Activated CD4-positive, CD25-positive, alpha-beta regulatory T cell treated with anti-CD3 and anti-CD28 coated beads, Interleukin-2, amount 50 U/mL, for 24 hours (primary cell): ENCODE measurements at places on chromosomes 13 and 19.

DNA sequence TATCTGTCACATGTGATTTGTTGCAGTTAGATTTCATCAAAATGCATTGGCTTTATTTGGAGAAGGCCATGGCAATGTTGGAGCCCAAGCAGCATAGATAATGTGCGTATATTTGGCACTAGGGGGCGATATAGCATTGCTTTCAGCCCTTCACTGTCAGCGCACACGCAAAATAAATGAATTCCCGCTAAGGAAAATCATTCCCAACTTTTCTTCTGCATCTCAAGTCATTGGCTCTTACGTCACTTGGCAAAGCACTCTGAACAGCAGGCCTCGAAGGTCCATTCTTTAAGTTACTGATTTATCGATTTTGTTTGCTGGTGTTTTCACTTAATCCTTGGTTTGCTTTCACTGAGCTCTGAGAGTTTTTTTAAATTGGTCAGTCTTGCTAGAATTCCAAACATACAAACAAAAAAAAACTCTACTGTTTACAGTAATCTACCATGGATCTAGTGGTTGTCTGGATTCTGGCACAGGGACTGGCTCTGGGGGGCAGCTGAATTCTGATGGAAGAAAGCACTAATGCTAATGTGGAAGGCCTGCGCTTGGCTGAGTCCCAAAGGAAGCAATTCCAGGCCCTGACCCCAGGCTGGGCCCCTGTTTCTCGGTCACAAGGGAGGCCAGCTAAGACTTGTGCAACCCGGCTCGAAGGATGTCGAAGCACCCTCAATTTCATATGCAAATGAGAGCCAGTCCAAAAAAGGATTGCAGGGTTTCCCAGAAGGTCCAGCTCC lies 97.7 kb upstream of the IPO5 start:
- no peak for ATAC-seq

DNA sequence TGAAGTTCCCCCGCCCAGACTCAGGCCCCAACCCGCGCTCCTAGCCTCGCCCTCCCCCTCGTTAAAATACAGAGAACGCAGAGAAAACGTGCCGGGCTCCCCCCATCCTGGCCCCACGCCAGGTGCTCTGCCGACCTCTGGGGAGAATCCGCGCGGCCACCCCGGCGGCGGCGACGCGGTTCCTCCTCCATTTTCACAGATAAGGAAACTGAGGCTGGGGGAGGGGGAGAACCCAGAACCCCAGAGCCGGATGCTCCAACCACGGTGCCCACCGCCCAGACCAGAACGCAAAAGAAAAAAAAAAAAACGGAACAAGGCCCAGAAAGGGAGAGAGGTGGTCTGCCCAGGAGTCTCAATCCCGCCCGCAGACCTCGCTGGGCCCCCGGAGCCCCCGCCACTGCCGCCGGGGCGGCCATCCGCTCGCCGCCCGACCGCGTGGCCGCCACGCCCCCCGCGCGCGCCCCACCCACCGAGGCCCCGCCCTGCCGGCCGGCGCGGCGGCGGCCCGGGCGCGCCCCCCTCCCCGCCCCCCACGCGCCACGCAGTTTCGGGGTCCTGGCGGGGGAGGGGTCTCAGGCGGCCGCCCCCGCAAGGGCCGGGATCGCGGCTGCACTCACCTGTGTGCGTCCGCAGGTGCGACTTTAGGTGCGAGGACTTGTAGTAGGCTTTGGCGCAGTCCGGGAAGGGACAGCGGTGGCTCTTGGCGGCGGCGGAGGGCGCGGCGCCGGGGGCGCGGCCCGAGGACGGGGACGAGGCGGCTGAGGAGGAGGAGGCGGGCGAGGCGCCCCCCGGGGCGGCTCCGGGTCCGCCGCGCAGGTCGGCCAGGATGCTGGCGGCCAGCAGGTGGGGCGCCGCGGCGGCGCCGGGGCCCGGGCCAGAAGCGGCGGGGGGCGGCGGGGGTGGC lies 703 bp downstream of the KLF16 start:
- no peak for ATAC-seq

GRCh38 chr13:41942462-41943094 lies 18.3 kb downstream of the VWA8 start:
- ATAC-seq = no peak

DNA sequence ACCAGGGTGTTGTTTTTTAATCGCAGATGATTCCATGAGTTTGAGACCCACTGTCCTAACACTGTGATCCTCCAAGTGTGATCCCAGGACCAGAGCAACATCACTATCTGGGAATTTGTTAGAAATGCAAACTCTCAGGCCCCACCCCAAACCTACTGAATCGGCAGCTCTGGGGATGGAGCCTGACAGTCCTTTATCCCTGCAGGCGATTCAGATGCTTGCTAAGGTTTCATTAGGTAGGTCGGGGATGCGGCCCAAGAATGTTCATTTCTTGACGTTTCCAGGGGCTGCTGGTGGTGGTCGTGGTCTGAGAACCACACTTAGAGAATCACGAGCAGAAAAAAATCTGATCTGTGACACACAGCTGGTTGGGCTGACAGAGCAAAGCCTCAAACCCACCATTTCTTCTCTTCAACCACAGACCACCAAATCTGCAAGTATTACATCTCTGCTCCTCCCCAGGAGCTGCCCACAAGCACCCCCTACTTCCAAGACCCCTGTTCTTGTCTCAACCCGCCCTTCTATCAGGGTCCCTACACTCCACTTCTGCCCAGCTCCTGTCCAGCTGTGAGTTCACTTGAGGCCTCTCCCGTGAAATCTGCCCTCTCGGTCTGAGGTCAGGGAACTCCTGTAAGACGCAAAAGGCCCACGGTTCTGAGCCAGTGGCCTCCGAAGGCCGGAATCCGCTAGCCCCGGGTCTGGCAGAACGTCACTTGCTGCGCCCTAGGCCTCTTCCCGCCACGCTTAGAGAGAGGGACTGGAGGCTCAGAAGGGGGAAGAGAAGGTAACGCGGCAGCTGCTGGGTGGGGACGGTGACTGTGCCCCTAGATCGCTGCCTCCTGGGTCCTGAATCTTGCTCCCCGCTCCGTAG lies 1.1 kb upstream of the FARP1 start:
- ATAC-seq = no peak

- no peak for ATAC-seq
Measured at GRCh38 chr19:9891609-9892373, 44.5 kb downstream of the OLFM2 start.

DNA sequence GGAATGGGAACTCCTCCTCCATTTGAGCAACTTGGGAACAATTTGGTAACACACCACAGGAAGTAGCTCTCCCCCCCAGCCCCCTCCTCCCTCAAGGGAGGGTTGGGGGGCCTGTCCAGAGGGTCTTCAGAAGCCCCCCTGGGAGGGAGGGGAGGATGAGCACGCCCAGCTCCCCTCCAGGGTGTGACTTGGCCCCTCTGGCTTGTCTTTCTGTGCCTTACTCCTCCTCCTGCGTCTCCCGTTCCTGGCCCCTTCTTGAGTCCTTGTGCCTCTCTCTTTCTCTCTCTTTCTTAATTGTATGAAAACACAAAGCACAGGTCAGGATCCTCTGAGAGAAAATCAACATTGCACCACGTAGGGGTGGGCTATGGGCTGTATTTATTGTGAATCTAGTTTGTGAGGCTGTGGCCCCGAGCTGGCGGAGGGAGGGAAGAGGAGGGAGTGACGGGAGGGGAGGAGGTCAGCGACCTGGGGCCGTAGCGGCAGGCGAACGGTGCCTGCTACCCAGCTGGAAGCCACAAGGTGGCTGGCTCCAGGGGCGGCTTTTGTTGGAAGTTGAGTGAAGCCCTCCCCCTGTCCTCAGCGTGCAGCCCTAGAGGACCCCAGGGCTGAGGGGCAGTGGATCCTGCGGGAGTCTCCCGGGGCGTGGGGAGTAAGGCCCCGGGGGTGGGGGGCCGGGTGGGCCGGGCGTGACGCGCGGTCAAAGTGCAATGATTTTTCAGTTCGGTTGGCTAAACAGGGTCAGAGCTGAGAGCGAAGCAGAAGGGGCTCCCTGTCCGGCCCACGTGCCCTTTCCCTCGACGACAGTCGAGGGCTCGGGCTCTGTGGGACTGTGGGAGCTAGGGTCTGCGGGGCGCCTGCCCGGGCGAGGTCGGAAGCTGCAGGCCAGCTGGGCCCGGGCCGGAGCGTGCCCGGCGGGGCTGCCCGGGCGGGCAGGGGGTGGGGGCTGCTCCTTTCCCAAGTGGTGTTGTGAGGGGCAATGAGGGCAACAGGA lies 6.4 kb downstream of the LYL1 start:
- no peak for ATAC-seq

DNA sequence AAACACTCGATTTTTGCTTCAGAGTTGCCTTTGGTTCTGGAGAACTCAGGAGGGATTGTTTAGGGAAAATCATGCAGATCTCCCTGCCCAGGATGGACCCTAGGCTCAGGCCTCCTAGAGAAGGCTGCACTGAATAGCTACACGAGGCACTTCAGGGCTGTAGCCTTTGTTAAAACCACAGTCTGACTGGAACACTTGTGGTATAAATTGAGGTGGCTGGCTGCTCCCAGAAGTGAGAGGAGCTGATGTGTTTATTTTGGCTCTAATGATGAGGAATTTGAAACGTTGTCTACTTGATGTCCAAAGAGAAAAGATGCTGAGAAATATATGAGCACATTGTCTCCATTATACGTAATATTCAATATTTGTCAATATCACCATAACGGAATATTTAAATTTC lies 762.1 kb upstream of the ARGLU1 start:
- ATAC-seq = no peak

- ATAC-seq = no peak
Measured at GRCh38 chr13:105773863-105774538, 761.5 kb downstream of the EFNB2 start.

- ATAC-seq = no peak
Measured at GRCh38 chr13:21039097-21039800, 22.1 kb downstream of the LATS2 start.

GRCh38 chr13:75395901-75396300 lies 86.1 kb downstream of the TBC1D4 start:
- ATAC-seq = no peak

DNA sequence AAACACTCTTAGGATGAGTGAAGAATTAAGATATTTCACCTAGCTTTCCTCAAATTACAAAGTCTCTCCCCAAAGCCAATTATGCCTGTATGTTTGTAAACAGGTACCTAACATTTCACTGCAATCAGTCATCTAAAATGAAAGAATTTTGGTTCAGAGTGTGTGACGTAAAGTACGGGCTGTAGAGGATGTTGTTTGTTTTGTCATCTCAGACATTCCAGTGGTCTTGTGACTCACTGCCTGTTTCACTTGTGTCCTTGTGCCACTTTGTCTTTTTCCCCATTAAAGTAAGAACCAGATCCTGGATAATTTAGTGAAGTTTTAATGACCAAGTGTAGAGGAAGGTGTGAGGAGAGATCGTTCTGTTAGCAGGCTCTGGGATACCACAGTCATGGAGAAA lies 28.6 kb upstream of the EID2 start:
- no peak for ATAC-seq

GRCh38 chr13:37679043-37679442 lies 80.5 kb upstream of the POSTN start:
- ATAC-seq = no peak

DNA sequence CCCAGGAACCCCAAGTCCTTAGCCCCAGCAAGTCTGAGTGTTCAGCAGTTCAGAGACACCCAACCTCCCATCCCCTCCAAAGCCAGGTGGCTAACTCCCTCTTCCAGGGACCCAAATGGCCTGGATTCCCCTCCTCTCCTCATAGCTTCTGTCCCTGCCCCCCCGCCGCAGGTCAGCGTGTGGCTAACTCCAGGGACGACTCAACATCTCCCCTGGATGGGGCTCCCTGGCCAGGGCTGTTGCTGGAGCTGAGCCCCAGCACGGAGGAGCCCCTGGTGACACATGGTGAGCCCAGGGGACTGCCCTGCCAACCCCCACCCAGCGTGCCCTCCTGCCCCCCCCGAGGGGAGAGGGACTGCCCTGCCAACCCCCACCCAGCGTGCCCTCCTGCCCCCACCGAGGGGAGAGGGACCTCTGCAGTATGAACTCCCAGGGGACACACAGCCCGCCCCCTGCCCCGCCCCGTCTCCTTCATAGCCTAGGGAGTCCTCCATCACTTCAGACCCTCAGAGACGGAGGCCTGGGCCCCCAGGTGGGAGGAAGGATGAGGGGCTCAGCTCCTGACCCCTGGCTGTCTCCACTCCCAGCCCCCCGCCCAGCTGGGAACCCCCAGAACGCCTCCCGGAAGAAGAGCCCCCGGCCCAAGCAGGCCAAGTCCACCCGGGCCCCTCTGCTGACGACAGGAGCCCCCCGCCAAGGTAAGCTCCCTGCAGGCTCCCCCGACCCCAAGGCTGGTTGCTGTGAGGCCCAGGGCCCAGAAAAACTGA lies 1.7 kb downstream of the SSC5D start:
- no peak for ATAC-seq

- no peak for ATAC-seq
Measured at GRCh38 chr13:109007946-109008345, 378.5 kb downstream of the MYO16 start.

DNA sequence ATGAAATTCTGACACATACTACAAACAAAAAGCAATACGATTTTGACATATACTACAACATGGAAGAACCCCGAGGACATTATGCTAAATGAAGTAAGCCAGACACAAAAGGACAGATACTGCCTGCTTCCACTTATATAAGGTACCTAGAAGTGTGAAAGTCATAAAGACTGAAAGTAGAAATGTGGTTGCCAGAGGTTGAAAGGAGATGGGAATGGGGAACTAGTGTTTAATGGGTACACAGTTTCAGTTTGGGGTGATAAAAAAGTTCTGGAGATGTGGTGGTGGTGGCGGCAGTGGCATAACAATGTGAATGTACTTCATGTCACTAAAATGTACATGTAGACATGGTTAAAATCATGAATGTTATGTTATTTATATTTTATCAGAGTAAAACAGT lies 12.1 kb upstream of the NDFIP2 start:
- no peak for ATAC-seq

DNA sequence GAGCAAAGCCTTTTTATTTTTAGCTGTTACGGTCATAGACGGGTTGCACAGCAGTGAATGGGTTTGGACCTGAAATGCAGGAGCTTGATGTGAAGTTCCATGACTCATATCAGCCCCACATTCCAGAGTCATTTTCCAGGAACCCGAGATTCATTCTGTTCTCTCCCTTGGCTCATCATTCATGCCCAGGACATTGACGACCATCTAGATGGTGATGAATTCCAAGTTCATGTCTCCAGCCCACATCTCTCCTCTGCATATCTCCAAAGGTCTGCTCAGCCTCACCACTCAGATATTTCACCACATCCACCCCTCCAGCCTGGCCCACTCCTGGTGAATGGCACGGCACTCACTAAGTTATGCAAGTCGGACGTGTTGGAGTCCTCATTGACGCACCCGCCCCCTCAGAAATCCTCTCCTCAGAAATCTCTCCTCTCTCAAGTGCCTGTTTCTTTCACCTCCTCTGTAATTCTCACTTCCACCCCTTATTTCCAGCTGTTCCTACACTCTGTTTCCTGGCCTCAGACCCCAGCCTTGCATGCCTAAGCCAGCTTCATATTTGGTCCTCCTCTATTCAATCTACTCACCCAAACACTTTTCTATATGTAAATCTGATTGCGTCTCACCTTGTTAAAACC lies 83.1 kb downstream of the ALOX5AP start:
- no peak for ATAC-seq

- ATAC-seq = no peak
Measured at GRCh38 chr13:100809856-100810255, 135.3 kb upstream of the TMTC4 start.

GRCh38 chr13:39483326-39483725 lies 119.7 kb downstream of the LHFPL6 start:
- no peak for ATAC-seq
